M059J (cell line): ENCODE measurements at places on chromosomes 16 and 17. TPM values are rescaled to one million over a fixed set of nuclear protein-coding genes. Genes with fewer than 3 reads are reported as not detected.

DNA sequence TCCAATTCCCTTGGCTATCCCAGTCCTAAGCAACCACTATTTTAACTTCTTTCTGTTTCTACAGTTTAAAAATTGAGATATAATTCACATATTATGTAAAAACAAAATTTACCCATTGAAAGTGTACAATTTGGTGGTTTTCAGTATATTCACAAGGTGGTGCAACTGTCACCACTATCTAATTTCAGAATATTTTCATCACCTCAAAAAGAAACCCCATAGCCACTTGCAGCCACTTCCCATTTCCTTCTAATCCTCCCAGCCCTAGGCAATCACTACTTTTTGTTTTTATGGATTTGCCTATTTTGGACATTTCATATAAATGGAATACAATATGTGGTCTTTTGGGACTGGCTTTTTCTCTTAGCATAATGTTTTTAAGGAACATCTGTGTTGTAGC, 36.1 kb upstream of the NACA2 start:
- no peak for DNase-seq

- peak; percentile 65 for DNase-seq
Measured at GRCh38 chr16:80586476-80586875, 45.7 kb downstream of the DYNLRB2 start.

The EPX gene
- not detected in 2 replicates for total RNA-seq

The SLC5A2 gene
- 0.10 TPM in 1 of 2 replicates, not detected in the other for total RNA-seq

DNA sequence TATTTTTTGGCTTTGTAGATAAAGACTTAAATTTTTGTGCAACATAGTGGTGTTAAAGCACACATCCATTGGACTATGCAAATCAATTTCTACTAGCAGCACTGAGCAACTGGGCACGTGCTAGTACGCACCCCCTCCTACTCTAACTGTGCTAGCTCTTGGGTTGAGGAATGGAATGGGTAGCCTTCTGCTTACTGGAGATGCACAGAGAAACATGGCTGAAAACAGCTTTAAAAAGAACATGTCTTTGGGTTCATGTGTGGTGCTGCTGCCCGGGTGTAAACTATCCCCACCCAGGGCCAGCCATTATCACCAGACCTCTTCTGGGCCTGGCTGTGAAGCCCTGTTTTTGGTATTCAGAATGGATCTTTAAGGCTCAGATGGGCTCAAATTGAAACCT, 7.3 kb downstream of the ESRP2 start:
- no peak for DNase-seq

GRCh38 chr17:35256629-35257028, 13.8 kb downstream of the SLFN5 start:
- DNase-seq = peak; percentile 29

DNA sequence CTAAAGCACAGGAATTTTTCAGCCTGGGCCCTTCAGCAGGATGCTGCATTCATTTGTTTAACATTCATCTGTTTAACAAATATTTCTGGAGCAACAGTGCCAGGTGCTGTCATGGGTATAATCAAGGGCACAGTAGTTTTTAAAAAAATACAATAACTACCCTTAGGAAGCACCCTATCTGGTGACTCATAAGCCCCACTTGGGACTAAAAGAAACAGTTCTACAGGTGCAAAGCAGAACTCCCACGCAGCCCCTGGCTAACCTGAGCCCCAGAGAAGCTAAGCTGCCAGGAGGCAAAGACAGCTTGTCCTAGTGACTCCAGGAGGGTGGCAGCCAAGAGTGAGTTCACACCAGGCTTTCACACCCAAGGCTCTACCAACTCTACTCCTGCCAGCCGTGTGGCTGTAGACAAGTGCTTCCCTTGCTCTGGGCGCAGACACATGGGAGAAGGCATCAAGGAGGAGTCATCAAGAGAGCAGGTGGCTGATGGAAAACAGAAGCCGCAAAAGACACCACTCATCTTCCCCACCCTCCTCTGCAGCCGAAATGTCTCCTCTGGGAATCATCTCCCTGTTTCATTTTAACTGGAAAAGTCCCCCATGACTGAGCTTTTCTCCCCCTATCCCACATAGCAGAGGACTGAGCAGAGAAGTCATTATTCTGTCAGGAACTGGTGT, 14.4 kb downstream of the CUEDC1 start:
- peak; percentile 42 for DNase-seq

- DNase-seq = no peak
Measured at GRCh38 chr16:4701791-4702465, 8.6 kb downstream of the NUDT16L1 start.
